SW480 (cell line): ENCODE measurements at places on chromosomes 11 and 22.

DNA sequence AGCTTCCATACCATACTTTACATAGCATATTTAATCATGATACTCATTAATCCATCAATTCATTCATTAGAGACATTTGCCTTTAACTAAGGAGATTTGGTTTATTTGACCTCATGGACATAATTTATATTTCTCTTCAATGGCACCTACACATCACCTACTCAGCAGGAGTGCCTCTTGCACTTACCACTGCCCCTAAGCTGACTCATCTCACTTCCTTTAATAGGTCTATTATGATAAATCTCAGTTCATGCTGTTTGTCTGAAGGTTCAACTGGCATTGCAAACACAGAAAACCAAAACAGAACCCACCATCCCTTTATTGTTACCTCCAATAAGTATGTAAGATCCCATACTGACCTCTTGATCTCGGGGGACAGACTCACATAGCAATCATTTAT, 186.7 kb downstream of the LUZP2 start:
- DNase-seq = no peak

- no peak for DNase-seq
These were observed 187.6 kb downstream of the PGR start for GRCh38 chr11:100942016-100942415.

- no peak for DNase-seq
These were observed 454.3 kb downstream of the OPCML start for GRCh38 chr11:133078012-133078411.

GRCh38 chr11:47399860-47400767, 8.3 kb upstream of the SLC39A13 start:
- DNase-seq = no peak

DNA sequence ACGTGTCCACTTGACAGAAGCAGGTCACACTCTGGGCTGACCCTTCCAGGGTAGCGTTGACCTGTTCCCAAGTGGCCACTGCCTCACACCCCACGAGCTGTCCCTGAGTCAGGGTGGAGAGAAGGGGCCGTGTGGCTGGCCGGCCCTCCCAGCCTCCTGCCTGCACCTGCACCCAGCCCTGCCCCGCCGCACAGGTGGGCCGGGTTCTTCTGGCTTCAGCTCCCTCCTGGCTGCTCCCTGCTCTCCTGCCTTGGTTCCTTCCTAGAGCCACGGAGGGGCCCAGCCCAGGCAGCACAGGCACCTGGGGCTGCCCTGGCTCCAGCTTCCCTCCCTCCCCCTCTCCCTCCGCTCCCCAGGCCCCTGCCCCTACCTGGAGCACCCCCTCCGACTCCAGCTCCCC, 42.3 kb downstream of the MOB2 start:
- no peak for DNase-seq
